ENCODE measurements at places on chromosomes 13 and 19. TPM values are rescaled to one million over a fixed set of nuclear protein-coding genes. Genes with fewer than 3 reads are reported as not detected.

The ADGRE3 gene
- 27.3 TPM for polyA plus RNA-seq

The GFY gene
- not detected for polyA plus RNA-seq

GRCh38 chr13:56561327-56561726 is 579.4 kb upstream of the PRR20A start:
- no peaks in the 10 kb centered on the region for H3K4me1 ChIP-seq
- H3K36me3 ChIP-seq: no peaks in the 10 kb centered on the region
- DNase-seq: no peak
- H3K27ac ChIP-seq: no peak overlapping the region
- H3K27me3 ChIP-seq: no peaks in the 10 kb centered on the region

DNA sequence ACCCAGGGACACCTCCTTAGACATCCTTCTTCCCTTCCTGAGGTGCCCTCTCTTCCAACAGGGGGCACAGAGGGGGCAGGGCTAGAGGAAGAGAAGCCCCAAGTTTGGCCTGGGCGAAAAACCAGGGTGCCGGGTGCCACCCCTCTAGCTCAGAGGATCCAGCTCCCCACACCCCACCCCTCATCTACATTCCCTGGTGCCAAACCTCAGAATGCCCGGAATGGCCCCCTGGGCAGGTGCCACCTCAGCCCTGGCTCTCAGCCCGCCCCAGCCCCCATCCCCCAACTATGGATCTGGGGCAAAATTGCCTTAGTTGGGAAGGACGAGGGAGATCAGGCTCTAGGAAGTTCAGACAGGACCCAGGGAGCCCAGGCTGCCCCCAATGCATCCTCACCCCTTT is 2.0 kb downstream of the CNN1 start:
- H3K36me3 ChIP-seq: no peaks in the 10 kb centered on the region
- DNase-seq: no peak
- peaks cover 8% of the 10 kb centered on the region for H3K4me1 ChIP-seq
- no peak overlapping the region for H3K4me3 ChIP-seq

DNA sequence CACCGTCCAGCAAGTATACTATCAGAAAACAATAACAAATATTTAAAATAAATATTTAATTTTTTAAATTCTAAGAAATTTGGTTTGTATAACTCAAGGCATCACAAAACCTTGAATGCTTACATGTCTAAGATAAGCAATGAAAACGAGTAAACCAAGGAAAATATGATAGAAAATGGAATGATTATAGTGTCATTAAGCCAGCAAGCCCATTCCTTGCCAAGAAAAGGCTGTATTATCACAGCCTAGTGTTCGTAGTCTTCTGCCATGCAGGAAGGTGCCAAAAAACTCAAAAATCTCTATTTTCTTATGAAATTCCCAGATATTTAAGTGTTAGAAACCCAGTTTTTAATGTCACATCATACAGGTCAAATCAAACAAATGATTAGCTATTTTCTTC is 136.4 kb downstream of the STOML3 start:
- H3K36me3 ChIP-seq: no peaks in the 10 kb centered on the region
- DNase-seq: no peak
- no peaks in the 10 kb centered on the region for H3K4me1 ChIP-seq
- H3K27ac ChIP-seq: no peak overlapping the region

The GRIK5 gene
- polyA plus RNA-seq: 0.12 TPM

- no peaks in the 10 kb centered on the region for H3K27me3 ChIP-seq
- no peaks in the 10 kb centered on the region for H3K4me1 ChIP-seq
- DNase-seq: no peak
Observed at GRCh38 chr13:64347664-64348063, 2882.5 kb downstream of the PCDH9 start.

DNA sequence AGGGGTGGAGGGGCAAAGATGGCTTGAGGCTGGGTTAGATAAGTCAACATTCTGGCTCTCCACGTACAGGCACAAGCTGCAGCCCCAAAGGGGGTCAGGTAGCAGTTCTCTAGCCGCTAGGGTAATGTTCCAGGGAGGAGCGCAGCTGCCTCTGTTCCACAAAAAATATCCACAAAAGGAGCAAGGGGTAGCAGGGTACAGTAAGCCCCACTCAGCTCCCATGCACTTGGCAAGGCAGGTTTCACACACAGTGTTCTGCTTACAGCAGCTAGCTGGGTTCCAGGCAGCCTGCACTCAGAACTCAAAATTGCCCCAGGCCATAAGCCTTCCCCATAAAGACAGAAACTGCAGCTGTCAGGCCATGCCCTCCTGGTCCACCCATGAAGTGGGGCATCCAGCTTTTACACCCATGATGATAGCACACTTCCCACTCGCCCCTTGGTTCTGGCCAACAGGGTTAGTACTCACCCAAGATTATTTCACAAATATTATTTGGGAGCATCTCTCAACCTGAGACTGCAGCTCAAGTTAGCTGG is 130.0 kb downstream of the CYSLTR2 start:
- H3K27me3 ChIP-seq: no peaks in the 10 kb centered on the region
- H3K27ac ChIP-seq: peak overlapping the region; percentile 92
- H3K36me3 ChIP-seq: no peaks in the 10 kb centered on the region
- no peak for DNase-seq
- peaks cover 21% of the 10 kb centered on the region for H3K4me1 ChIP-seq

GRCh38 chr19:27660428-27660827 is 1552.5 kb downstream of the UQCRFS1 start:
- no peaks in the 10 kb centered on the region for H3K4me1 ChIP-seq
- no peak overlapping the region for H3K27ac ChIP-seq
- no peak overlapping the region for H3K4me3 ChIP-seq
- no peak for DNase-seq

- H3K36me3 ChIP-seq: no peaks in the 10 kb centered on the region
- H3K27me3 ChIP-seq: no peaks in the 10 kb centered on the region
- H3K27ac ChIP-seq: no peak overlapping the region
- no peaks in the 10 kb centered on the region for H3K4me1 ChIP-seq
- no peak overlapping the region for H3K4me3 ChIP-seq
Observed at GRCh38 chr13:102038787-102039186, 363.1 kb downstream of the FGF14 start.

GRCh38 chr19:2027361-2027760 is 11.8 kb upstream of the BTBD2 start:
- peaks cover 26% of the 10 kb centered on the region for H3K4me1 ChIP-seq
- no peak overlapping the region for H3K4me3 ChIP-seq
- no peaks in the 10 kb centered on the region for H3K27me3 ChIP-seq
- H3K27ac ChIP-seq: no peak overlapping the region
- DNase-seq: no peak
- no peaks in the 10 kb centered on the region for H3K36me3 ChIP-seq

The OR7D2 gene
- not detected for polyA plus RNA-seq

- no peaks in the 10 kb centered on the region for H3K36me3 ChIP-seq
- H3K27ac ChIP-seq: no peak overlapping the region
- no peak for DNase-seq
- no peaks in the 10 kb centered on the region for H3K4me1 ChIP-seq
- no peaks in the 10 kb centered on the region for H3K27me3 ChIP-seq
- H3K4me3 ChIP-seq: no peak overlapping the region
Observed at GRCh38 chr13:96769874-96770273, 224.4 kb downstream of the OXGR1 start.

GRCh38 chr19:4456843-4457653 is 546 bp downstream of the UBXN6 start:
- peaks cover 28% of the 10 kb centered on the region for H3K36me3 ChIP-seq
- H3K27ac ChIP-seq: peak overlapping the region; percentile 66
- H3K4me1 ChIP-seq: peaks cover 22% of the 10 kb centered on the region
- DNase-seq: no peak
- no peaks in the 10 kb centered on the region for H3K27me3 ChIP-seq
- H3K4me3 ChIP-seq: peak overlapping the region; percentile 65

The TNNT1 gene
- 9.4 TPM for polyA plus RNA-seq

- H3K36me3 ChIP-seq: no peaks in the 10 kb centered on the region
- no peak overlapping the region for H3K4me3 ChIP-seq
- H3K27me3 ChIP-seq: peaks cover 15% of the 10 kb centered on the region
- no peaks in the 10 kb centered on the region for H3K4me1 ChIP-seq
Observed at GRCh38 chr19:46269101-46269500, 27.7 kb upstream of the HIF3A start.

GRCh38 chr13:36286006-36286405 is 11.6 kb downstream of the CCDC169 start:
- H3K27me3 ChIP-seq: no peaks in the 10 kb centered on the region
- no peak for DNase-seq
- no peaks in the 10 kb centered on the region for H3K4me1 ChIP-seq
- H3K4me3 ChIP-seq: no peak overlapping the region
- no peak overlapping the region for H3K27ac ChIP-seq

GRCh38 chr13:20901668-20902437 is 693 bp downstream of the XPO4 start:
- peaks cover 6% of the 10 kb centered on the region for H3K36me3 ChIP-seq
- peak; percentile 10 for DNase-seq
- H3K27me3 ChIP-seq: no peaks in the 10 kb centered on the region
- peak overlapping the region; percentile 85 for H3K4me3 ChIP-seq

The PBX4 gene
- not detected for polyA plus RNA-seq

- no peaks in the 10 kb centered on the region for H3K36me3 ChIP-seq
- DNase-seq: no peak
- no peak overlapping the region for H3K4me3 ChIP-seq
Observed at GRCh38 chr13:38582133-38582532, 104.7 kb upstream of the FREM2 start.

DNA sequence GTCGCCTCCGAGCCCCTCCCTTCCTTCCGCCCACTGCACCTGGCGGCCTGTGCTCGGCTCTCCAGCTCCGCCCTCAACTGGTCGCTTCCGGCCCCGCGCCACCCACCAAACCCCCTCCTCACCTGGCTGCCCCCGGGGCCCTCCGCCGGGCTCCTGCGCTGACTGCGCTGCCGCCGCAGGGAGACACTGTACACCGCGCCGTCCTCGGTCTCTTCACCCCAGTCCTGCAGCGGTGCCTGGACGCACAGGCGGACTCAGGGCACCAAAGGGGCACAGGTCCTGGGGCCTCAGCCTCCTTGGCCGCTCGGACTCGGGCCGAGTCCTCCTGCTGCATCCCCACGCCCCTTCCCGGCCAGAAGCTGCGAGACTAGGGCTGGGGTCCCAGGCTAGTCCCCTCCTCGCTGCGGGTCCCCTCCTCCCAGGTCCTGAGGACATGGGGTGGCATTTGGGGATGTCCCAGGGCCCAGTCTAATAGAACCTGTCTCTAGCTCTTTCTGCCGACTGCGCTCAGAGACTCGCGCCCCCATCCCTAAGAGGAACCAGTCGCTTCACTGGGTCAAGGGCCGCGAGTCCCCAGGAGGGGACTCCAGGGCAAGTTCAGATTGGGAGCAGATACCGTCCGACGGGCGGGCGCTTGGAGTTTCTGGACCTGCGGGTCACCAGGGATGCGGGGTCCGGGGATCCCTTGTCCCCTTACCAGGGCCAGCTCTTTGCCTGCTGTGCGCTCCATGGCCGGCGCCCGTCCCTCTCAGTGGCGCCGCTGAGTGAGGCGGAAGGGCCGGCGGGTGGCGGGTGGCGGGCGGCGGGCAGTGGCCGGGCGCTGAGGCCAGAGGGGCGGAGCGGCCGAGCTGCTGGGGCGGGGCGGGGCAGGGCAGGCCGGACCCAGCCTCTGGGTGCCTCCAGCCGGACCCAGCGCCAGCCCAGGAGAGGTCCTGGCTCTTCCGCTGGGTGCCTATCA is at the start of gene RGL3:
RGL3 (minus strand) TSS at position 766 of the 958 bp plus-strand sequence; CDS start at position 730, 36 bp downstream.
- no peaks in the 10 kb centered on the region for H3K36me3 ChIP-seq
- H3K4me1 ChIP-seq: peaks cover 47% of the 10 kb centered on the region
- H3K27ac ChIP-seq: no peak within 1 kb of the TSS
- peak within 1 kb of the TSS; percentile 82 for H3K4me3 ChIP-seq

Data from CD14-positive monocyte (primary cell).